ENCODE measurements at places on chromosomes 2 and 18. TPM values are rescaled to one million over a fixed set of nuclear protein-coding genes. Genes with fewer than 3 reads are reported as not detected.

Gene TRIM43B
- not detected for total RNA-seq

Gene CRYGC
- total RNA-seq, result not detected

Gene TWIST2
- not detected for total RNA-seq

Gene GAREM2
- total RNA-seq, result 4.5 TPM

Gene CAPG
- 204 TPM for total RNA-seq

Gene REG3G
- not detected for total RNA-seq

Gene GBX2
- not detected for total RNA-seq

Gene OR6B2
- not detected for total RNA-seq

Gene AGBL5
- total RNA-seq, result 13.8 TPM

Gene INHA
- total RNA-seq, result not detected

Gene ANKRD30BL
- not detected for total RNA-seq

Gene AGXT
- not detected for total RNA-seq

Gene DCDC2C
- total RNA-seq, result not detected

Gene AMER3
- not detected for total RNA-seq

Gene KCNIP3
- not detected for total RNA-seq

Gene ALLC
- not detected for total RNA-seq

Gene RAX
- total RNA-seq, result not detected

Gene GKN2
- total RNA-seq, result not detected

Gene MEIS1
- total RNA-seq, result not detected

Gene CLIP4
- total RNA-seq, result 27.6 TPM

Gene IL1F10
- not detected for total RNA-seq

Gene ANKRD53
- not detected for total RNA-seq

Gene EFHD1
- total RNA-seq, result 0.23 TPM

Gene IL1RL2
- not detected for total RNA-seq

Gene OTX1
- total RNA-seq, result 0.58 TPM

Gene SMAD4
- total RNA-seq, result 72.7 TPM

Gene CYP1B1
- total RNA-seq, result 16.0 TPM

Gene LRRFIP1
- 197 TPM for total RNA-seq

Gene C1GALT1C1L
- total RNA-seq, result not detected

Gene USP40
- 8.7 TPM for total RNA-seq

Gene MYOM1
- total RNA-seq, result 3.8 TPM

Gene STON1
- 2.4 TPM for total RNA-seq

Gene PRKD3
- 26.0 TPM for total RNA-seq

Gene ATP6V1B1
- total RNA-seq, result not detected

Gene KIF1A
- total RNA-seq, result 4.6 TPM

Gene NR4A2
- total RNA-seq, result 3.2 TPM

Gene CDH2
- not detected for total RNA-seq

Gene HOXD4
- total RNA-seq, result not detected

Gene SP140
- total RNA-seq, result 142 TPM

Gene GPBAR1
- total RNA-seq, result 0.82 TPM

Gene MARS2
- 17.8 TPM for total RNA-seq

Gene CHRNG
- not detected for total RNA-seq

Gene AQP12B
- total RNA-seq, result not detected

Data from activated CD8-positive, alpha-beta memory T cell treated with anti-CD3 and anti-CD28 coated beads, Interleukin-2, amount 10 ng/mL, durations not matched to agents 7 days and 5 days (primary cell).